Airway epithelial cell (primary cell): ENCODE measurements at places on chromosomes 4 and X. TPM values are rescaled to one million over a fixed set of nuclear protein-coding genes. Genes with fewer than 3 reads are reported as not detected.

Gene PRDM5
- 2.1 and 3.1 TPM in 2 replicates for total RNA-seq

Gene ZNF827
- 1.5 and 8.0 TPM in 2 replicates for total RNA-seq

Gene SLIT2
- 0.37 and 0.63 TPM in 2 replicates for total RNA-seq

Gene MXRA5
- 0.28 and 0.85 TPM in 2 replicates for total RNA-seq

Gene ZDHHC15
- total RNA-seq: not detected in 2 replicates
